ENCODE measurements at places on chromosomes 16 and 17.

DNA sequence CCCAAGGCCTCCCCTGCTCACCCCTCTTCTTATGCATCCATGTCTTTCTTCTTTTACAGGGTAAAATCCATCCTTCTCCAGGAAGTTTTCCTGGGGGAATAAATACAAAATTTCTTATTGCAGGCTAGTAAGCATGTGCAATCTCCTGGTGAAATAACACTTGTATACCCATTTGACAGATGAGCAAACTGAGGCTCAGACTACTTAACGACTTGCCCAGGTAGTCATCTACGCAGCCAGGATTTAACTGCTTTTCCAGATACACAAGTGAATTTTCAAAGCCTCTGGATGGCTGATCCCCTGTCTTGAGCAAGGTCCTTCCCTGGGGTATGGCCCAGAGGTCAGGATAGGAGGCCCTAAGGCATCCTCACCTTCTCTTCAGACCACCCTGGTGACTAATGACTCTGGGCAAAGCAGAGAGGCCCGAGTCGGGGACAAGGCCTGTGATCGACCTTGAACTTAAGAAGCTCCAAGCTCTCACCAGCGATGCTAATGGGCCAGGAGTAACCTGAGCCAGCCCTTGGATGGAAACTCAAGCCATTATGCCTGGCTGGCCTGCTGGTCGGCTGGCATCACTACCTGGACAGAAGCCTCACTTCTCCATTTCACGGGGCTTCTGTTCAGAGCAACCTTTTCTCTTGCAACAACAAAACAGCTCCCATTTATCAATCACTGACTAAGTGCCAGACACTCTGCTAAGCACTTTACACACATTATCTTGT is 33.1 kb downstream of the ZNF423 start:
- DNase-seq: no peak

DNA sequence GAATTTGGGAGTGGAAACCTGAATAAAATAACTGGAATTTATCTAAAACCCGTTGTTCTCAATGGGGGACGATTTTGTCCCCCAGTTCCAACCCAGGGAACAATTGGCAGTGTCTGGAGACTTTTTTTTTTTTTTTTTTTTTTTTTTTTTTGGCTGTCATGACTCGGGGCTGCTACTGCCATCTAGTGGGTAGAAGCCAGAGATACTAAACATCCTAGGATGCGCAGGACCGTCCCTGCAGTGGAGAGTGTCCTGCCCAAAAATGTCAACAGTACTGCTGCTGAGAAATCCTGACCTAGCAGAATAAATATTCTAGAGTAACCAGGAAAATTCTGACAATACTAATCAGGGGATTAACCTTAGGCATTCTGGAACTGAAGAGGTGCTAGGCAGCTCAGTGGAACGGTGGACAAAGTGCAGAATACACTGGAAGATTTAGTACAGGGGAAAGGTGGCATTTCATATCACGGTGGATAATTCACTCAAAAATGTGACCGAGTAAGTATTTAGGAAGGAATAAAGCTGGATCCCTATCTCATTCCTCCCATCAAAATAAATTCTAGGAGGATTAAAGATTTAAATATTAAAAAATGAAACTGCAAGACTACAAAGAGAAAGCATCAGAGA is 107.6 kb downstream of the SPECC1 start:
- peak; percentile 45 for DNase-seq

GRCh38 chr17:16150251-16150856 is 65.0 kb downstream of the NCOR1 start:
- no peak for DNase-seq

- DNase-seq: no peak
Measured at GRCh38 chr17:39684369-39685192, 3.3 kb downstream of the PGAP3 start.

DNA sequence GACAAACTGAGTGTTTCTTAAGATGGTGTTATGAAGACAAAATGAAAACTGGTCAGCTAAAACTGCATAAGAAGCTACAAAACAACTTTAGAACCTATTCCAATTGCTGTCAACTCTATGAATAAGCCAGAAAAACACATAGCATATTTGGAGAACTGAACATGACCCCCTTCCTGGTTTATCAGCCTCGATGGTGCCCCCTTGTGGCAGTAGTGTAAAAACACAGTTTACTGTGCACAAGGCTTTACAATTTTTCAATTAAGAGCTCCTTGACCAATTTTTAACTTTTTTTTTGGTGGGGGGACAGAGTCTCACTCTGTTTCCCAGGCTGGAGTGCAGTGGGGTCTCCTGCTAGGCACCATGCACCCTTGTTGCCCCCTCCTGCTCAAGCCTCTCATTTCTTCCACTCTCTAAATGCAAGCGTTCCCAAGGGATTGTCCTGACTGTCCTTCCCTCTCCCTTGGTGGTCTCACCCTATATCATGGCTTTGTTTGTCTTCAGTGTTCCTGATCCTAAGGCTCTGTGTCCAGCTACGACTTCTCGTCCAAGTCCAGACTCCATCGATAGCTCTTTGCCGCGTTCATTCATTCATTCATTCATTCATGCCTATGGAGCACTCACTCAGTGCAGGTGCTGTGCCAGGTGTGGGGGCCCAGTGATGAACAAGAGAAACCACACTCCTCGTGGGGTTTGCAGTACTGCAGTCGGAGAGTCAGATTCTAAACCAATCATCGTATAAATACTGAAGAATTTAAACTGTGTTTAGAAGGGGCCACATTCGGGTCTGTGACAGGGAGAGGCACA is 7.5 kb downstream of the EIF1 start:
- DNase-seq: peak; percentile 69

GRCh38 chr16:81429045-81429521 is 15.5 kb upstream of the CMIP start:
- no peak for DNase-seq

DNA sequence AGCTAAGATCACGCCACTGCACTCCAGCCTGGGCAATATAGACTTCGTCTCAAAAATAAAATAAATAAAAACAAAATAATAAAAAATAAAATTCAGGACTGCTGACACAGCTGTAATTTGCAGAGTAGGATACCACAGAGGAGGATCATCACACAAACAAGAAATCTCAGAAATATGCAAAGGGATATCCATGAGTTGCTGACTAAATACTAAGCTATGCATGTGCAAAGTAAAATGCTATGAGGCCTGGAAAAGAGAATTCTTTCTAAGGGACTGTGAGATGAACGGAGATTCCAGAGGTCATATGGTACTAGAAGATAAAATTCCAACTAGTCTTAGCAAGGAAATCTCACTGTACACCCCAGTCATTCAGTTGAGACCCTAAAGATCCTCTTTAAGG is 74.8 kb downstream of the SLC39A11 start:
- DNase-seq: no peak

- no peak for DNase-seq
Measured at GRCh38 chr17:59002126-59002525, 104.6 kb downstream of the TRIM37 start.

DNA sequence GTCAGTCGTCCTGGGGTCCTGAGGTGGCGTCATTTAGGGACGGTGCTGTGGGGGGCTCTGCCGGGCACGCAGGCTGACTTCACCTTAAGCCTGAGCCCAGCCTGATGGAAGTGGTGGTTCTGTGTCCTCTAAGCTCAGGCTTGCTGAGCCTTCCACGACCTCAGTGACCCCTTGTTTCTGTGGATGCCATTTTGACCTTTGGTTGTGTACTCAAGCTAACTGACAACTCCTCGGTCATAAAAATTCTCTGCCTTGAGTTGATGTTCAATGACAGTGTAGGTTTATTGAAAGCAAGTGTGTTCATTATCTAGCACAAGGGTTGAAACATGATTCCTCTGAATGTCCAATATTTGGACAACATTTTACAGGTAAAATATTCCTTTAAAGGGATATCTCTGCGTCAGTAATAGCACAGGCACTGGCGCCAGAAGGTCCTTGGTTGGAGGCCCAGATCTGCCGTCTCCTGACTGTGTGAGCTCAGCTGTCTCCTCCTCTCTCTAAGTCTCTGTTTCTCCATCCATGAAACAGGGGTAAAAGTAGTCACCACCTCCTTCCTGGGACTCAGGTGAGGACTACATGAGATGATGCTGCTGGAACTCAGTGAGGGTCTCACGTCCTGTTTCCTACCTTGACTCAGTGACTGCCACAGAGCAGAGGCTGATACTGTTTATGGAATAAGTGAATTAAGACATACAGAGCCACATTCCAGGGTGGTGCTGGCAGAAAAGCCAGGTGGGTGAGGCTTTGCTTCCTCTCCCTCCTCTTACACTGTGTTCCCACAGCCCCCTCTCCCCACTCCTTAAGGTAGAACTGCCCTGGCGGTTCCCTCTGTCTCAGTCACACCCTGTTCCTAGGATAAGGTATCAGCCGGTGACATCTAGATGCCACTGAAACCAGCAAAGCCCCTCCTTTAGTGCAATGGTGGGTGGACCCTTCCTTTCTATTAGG is 75.7 kb downstream of the IRF8 start:
- no peak for DNase-seq

- DNase-seq: no peak
Measured at GRCh38 chr17:10120749-10121148, 77.7 kb downstream of the GAS7 start.

DNA sequence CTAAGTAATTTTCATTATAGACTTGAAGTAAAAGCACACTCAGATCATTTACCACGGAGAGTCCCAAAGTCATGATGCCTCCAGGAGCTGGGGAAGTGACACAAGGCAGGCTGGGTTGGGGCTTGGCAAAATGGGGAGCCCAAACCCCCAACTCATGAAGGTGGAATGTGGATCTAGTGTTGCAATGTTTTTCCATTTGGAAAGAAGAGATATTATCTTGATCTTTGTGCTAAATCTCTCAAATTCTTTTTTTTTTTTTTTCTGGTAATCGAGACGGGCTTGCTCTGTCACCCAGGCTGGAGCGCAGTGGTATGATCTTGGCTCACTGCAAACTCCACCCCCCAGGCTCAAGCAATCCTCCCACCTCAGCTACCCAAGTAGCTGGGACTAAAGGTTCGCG is 7.5 kb upstream of the KCNG4 start:
- no peak for DNase-seq

GRCh38 chr17:63984651-63985386 is 12.1 kb upstream of the SCN4A start:
- DNase-seq: peak; percentile 38

GRCh38 chr17:31495022-31495885 is 103.8 kb downstream of the RAB11FIP4 start:
- no peak for DNase-seq

DNA sequence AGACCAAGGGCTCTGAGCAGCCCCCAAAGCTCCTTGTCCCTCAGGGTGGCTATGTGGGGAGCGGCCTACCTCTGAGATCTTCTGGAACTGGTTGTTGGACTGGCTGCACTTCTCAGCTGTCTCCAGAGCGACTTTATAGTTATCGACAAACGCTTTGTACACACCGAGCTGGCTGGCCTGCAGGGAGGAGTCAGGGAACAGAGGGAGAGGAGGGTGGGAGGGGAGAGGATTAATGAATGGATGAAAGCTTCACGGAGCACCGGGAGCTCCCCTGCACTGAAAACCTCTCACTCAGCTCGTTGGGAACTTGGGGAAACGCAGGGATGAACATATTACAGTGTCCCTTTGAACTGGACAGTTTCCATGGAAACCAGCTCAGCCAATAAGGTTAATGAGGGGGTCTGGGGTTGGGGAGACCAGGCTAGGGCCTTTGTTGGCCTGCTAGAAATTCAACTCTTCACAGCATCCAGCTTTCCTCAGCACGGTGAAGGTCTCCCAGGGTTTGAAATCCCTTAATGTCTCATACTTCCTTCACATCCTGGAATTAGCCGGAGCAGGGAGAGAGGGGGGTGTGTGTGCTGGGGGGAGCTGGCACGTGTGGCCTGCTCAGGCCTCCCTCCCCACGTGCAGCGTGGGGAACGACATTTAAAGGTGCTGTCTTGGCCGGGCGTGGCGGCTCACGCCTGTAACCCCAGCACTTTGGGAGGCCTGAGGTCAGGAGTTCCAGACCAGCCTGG is 86.7 kb downstream of the TIMM22 start:
- no peak for DNase-seq

GRCh38 chr17:73182616-73183310 is 10.1 kb upstream of the COG1 start:
- DNase-seq: no peak

- DNase-seq: peak; percentile 34
Measured at GRCh38 chr17:31008374-31009041, 37.7 kb downstream of the RNF135 start.

DNA sequence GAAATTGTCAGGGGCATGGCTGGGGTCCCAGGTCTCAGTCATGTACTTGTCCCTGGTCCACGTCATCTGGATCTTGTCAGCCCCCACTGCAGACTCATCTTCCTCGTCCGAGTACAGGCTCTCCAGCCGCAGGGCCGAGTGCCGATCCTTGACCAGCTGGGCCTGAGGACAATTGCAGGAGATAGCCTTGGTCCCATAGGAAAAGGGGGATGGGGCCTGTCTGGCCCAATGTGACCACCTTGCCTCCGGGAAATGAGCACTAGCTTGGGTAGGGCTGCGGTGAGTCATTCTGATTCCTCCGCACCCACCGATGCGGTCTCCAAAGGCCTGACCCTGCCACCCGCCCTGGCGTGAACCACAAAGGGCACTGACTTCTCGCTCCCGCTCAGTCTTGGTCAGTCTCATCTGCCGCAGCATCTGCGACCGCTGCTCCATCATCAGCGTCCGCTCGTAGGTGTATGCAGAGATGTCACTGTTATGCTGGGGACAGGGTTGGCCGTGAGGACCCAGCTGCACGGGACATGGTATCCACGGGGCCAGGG is 1.5 kb upstream of the LCAT start:
- no peak for DNase-seq

- DNase-seq: no peak
Measured at GRCh38 chr16:89615596-89616090, 2.2 kb downstream of the DPEP1 start.

DNA sequence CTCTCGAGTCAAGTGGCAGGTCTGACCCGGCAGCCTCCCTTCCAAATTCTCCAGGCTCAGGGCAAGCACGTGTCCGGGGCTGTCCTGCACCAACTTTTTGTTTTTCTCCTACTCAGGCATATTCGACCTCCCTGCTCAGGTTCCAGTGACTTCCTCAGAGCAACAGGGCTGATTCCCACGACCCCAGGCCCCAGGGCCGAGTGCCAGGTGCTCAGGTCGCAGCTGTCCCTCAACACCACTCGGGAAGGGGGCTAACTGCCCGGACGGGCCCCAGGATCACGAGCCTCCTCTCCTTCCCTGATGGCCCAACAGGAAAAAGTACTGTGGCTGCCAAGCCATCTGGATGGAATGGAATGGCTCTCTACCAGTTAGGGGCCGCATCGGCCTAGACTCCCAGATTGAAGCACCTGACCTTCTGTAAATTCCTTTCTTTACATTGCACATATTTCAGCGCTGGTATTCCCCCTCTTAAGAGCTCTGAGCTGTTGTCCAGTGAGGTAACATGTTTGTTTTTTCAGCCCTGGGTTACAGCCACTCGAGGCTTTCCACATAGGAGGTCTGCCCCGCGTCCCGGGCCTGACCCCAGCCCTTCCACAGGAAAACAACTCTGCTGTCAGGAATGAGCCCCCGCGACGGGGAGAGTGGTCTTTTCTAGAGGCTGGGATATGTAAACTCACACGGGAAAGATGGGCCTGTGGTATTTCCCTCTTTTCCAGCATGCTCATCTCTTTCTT is 25.0 kb downstream of the NXN start:
- no peak for DNase-seq

Data from activated CD4-positive, alpha-beta T cell treated with anti-CD3 and anti-CD28 coated beads for 24 hours (primary cell).